ENCODE measurements at places on chromosomes 12 and 14.

- no peak for DNase-seq
Observed at GRCh38 chr12:3278681-3279414, 201.7 kb downstream of the TSPAN9 start.

GRCh38 chr12:122318607-122319605 is 52.6 kb upstream of the VPS33A start:
- no peak for DNase-seq

DNA sequence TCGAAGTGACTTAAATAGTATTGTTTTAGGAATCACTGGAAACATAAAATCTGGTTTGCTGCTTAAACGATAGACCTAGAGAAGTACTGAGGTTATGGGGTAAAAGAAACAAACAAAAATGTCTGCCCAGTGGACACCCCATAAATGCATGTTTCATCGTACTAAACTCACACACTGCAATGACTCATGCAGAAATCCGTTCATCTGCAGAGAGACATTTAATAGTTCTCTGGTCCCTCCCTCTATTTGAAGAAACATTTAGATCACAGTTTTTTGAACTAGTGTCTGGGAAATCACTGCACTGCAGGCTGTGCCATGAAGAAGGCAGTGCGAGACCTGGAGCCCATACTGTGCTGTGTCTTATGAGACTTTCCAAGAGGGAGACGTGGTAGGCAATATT is 25.5 kb downstream of the SLC17A8 start:
- no peak for DNase-seq

DNA sequence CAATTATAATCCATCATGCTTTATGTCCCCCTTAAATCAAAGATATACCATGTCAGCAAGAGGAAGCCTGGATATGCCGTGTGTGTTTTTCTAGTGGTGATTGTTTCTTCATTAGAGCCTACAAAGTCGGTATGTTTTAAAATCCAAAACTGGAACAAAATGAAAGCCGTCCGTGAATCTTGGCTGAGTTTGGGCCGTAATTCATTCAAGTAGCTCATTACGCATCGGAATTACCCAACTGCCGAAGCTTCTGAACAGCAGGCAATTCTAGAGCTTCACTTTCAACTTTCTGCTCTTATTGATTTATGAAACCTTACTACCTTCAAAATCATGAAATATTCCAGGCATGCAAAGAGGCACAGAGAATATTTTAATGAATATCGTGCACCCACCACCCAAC is 224.7 kb downstream of the AACS start:
- no peak for DNase-seq

DNA sequence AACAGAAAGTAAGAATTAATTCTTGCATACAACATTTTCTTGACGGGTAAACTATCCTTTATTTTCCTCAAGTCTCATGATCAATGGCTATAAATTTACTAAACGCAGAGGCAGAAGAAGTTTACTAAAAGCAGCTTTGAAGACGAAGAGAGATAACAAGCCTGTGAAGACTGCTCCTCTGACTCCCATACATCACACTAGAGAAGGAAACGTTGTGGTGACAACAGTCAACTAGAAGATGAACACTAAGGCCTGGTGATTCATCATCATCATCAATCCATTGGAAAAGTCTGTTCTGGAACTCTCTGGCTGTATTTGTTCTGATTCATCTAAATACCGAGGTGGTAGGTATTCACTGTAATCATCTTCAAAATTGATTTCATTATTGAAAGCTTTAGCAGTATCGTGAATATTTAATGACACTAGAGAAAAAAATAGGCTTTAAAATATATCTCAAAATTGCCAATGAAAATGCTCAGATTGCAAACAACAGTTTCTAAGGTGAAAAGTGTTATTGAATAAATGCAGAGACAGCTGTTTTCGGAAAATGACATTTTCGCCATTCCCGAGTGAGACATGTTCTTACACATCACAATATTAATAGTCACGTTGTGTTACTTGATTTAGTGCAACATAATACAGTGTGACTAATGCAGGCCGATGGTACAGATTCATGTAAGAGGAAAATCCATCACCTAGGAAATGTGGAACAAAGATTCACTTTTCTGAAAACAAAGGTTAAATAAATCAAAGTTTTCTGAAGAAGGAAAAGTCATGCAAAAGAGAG is 260.5 kb downstream of the C12orf50 start:
- DNase-seq: no peak

GRCh38 chr12:45726603-45727300 is 2.8 kb upstream of the ARID2 start:
- DNase-seq: peak; percentile 35

GRCh38 chr12:3313675-3314663 is 177.0 kb upstream of the PRMT8 start:
- DNase-seq: no peak

DNA sequence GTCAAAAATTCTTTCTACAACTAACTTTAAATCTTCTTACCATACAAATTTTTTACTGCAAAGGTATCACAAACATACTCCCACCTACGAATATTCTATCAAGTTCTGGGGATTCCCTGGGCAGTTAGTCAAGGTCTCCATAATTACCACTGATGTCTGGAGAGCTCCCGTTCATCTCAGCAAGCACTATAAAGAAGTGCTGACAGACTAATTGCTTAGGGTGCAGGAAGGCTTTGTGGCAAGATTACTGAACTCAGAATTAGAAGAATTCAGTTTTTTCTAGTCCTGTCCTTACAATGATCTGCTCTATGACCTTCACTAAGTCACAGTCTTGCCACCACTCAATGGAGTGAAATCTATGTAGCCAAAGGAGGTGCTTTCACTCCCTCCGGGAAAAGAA is 61.5 kb downstream of the DUSP16 start:
- DNase-seq: no peak

DNA sequence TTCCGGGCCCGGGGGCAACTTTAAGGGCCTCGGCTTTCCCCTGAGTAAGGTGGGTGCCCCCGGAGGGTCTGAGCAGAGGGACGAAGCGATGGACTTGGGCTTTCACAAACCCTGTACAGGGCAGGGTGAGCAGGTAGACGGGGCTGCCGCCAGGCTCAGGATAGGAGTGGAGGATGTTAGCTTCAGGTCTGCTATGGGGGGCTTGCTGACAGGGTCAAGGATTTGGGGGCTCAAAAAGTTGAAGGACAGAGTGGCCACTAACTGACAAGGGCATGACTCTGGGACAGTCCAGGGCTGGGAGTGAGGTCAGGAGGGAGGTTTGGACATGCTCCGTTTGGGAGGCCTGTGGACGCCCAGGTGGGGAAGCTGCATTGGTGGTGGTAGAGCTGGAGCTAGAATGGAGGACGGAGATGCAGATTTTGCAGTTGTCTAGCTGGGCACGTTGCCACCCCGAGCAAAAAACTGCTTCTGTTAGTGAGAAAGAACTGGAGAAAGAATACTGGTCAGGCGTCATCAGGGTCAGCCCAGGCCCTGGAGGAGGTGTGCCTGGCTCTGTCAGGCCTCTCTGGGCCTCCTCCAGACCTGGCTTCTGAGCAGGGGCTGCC is 113.3 kb downstream of the ADGRD1 start:
- no peak for DNase-seq

DNA sequence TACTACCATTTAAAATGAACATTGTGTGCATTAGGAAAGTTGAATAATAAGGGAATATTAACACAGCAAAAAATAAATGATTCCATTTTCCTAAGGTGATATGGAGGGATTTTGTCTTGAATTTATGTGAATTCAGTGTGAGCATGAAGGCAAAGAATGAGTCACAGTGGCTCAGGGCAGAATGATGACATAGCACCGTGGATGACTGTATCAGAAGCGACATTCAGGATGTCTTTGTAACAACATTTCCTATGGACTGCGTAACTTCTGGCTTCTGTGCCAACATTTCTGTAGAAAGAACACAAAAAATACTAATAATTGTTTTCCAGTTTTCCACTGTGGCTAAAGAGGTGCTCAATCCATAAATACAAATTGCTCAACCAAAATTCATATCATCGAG is 54.6 kb downstream of the TTC8 start:
- no peak for DNase-seq

DNA sequence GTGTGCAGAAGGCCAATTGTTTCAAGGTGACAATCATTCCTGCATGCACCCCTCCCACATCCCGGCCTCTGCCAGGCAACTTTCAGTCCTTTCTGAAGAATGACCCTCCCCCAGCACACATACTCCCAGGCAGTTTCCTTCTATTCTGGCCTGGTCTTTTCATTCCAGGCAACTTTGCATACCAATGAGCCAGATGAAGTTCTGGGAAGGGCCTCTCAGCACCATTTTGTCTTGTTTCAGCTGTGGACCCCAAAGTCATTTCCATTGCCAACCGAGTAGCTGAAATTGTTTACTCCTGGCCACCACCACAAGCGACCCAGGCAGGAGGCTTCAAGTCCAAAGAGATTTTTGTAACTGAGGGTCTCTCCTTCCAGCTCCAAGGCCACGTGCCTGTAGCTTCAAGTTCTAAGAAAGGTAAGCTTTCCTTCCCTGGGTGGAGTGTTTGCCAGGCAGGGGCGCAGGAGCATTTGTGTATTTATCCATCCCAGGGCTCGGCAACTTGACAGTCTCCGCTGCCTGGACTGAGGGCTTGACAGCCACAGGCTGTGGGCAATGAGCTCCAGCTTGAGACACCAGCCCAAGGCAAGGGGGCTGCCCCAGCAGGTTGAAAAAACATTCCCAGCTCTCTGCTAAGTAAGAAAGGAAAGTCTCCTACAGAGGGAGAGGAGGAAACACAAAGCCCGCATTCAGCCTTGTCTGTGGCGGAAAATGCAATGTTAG is 16.4 kb downstream of the BCL2L14 start:
- no peak for DNase-seq

DNA sequence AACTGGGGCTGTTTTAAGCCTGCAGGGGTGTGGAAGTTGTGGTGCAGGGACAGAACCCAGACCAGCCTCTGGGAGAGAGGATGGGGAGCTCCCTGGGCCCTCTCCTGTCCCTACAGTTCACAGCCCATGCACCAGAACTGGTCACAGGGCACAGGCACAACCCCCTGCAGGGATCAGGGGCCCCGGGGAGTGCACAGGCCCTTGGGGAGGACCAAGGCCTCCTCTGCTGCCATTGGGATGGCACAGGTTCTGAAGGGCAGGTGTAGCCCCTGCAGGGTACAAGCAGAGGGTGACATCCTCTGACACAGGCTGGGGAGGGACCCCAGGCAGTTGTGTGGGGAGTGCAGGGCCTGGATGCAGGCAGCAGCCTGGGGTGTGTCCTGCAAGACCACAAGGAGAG is 66.4 kb upstream of the SFSWAP start:
- DNase-seq: no peak

DNA sequence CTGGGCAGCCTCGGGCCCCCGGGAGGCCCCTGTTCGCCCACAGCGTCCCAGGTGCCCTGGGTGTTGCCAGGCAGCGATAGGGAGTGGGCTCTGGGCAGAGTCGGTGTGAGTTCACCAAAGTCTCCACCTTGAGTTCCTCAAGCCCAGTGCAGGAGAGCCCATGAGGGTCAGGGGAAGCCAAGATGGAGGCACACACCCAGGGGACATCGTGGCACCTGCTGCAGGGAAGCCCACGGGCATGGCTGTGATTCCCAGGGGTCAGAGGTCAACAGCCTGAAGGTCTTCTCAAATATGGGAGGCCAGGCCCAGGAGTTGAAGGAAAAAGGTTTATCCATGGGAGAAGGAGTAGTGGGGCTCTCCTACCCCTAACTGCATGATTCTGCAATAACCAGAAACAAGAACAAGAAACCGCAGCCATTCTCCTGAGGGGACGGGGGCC is 148.8 kb downstream of the ADGRD1 start:
- no peak for DNase-seq

- no peak for DNase-seq
Observed at GRCh38 chr12:40184493-40185302, 40.1 kb upstream of the LRRK2 start.

DNA sequence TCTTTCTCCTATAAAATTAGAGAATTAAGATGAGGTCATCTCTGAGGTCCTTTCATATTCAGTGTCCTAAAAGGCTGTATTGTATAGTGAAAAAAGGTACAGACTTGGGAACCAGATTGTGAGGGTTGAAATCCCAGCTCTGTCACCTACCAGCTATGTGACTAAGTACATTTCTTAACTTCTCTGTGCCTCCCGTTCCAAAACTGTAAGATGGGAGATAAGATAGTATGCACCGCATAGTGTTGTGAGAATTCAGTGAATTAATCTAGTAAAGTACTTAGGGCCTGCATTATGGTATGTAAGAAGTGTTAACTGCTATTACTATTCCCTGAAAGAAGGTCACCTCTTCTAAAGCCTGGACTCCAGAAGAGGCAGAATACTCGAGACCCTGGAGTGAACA is 60.6 kb downstream of the GNG2 start:
- DNase-seq: no peak

- no peak for DNase-seq
Observed at GRCh38 chr12:104825408-104825807, 132.7 kb downstream of the SLC41A2 start.

DNA sequence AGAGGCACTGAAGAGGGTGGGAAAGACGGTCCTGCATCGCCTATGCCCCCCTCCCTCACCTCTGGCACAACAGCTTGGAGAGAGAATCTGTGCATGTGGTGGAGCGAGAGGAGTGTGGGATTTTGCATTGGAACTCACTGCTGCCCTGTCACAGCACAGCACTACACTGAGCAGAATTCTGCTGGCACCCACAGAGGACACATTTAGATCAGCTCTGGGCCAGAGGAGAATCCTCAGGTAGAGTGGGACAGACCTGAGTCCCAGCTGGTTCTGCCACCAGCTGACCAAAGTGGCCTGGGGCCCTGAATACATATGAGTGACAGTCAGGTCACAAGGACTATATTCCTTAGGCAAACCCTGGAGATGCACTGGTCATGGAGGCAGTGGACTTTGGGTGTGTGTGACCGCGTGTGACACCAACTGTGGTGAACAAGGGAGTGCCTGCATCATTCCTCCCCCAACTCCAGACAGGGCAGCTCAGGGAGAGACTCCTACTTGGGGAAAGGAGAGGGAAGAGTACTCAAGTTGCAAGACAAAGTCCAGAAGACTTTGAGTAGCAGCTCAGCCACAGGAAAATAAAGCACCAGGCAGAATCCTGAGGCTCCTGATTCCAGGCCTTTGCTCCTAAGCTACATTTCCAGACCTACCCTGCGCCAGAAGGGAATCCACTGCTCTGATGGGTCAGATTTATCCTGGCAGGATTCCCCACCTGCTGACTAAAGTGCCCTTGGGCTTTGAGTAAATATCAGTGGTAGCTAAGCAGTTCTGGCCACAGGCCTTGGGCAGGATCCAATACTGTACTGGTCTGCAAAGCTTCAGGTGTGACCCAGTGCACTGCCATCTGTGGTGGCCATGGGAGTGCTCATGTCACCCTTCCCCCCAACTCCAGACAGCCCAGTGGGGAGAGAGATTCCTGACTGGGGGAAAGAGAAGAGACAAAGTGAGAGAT is 10.6 kb upstream of the ACOT1 start:
- DNase-seq: no peak

DNA sequence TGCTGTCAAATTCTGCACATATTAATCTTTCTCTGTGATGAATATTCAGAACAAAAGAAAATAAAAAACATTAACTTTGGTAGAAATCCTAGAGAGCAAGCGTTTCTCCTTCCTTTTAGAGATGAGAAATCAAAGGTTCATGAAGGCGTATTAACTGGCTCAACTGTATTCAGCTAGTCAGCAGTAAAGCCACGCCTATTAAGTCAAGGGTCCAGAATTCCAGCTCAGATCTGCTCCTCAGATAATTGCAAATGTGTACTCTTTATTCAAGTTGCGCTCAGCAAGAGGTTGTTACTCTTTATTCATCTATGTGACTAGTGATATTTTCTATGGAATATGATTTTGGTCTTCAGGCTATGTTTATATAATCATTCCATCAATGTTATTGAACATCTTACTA is 13.1 kb upstream of the POC1B start:
- no peak for DNase-seq

GRCh38 chr12:7171854-7172253 is 17.6 kb upstream of the PEX5 start:
- no peak for DNase-seq

- DNase-seq: peak; percentile 64
Observed at GRCh38 chr14:95519699-95520098, 3.2 kb upstream of the SYNE3 start.

- DNase-seq: no peak
Observed at GRCh38 chr12:132392389-132393244, 63.2 kb upstream of the GALNT9 start.
